ENCODE measurements at places on chromosomes 11 and 22.

- DNase-seq: no peak
Observed at GRCh38 chr22:43181321-43182076, 5.4 kb downstream of the TTLL12 start.

GRCh38 chr22:21446827-21447690, 20.1 kb upstream of the TMEM191C start:
- DNase-seq: no peak

DNA sequence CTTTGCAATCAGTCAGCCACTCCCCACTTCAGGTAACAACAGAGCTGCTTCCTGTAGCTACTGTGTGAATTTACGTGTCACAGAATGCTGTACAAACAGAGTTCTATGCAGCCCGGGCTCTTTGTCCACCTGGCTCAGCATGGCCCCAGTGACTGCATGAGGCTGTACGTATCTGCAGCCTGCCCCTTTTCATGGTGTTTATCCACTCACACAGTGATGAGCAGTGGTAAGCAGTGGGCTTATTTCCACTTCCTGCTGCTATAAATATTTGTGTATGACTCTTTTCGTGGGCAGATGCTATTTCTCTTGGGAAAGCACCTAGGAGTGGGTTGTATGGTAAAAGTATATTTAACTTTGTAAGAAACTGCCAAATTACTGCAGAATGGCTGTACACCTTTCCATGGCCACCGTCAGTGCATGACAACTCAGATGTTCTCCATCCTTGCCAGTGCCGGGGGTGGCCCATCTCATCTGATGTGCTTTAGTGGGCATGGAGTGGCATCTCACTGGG, 43.3 kb downstream of the MYEOV start:
- DNase-seq: no peak

- DNase-seq: peak; percentile 14
Observed at GRCh38 chr22:41445129-41446056, 1.2 kb downstream of the TOB2 start.

DNA sequence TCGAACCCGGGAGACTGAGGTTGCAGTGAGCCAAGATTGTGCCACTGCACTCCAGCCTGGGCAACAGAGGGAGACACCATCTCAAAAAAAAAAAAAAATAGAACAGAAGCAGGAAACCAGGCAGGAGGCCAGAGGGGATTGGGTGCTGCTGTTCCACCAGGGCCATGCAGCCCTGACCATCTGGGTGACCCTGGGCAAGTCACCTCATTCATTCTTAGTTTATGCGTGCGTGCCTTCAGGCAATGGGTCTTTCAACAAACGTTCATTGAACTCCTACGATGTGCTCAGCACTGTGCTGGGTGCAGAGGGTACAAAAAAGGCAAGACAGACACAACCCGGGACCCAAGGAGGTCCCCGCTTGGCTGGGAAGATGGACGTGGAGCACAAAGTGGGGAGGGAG, 18.3 kb downstream of the RPL3 start:
- no peak for DNase-seq

DNA sequence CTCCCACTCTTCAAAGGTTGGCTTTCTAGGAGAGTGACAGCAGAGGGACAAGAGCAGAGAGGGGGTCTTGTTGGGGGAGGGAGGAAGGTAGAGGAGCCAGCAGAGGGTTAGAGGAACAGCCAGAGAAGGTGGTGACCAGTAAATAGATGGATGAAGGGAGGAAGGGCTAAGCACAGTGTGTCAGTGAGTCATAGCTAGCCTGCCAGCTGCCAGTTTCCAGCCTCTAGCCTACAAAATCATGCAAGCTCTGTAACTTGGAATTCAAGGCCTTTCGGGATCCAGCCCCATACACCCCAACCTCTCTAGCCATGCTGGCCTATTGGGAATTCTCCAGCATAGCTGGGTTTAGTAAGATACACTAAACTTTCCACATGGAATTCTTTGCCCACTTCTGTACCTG, 147.4 kb upstream of the TEAD1 start:
- DNase-seq: no peak

DNA sequence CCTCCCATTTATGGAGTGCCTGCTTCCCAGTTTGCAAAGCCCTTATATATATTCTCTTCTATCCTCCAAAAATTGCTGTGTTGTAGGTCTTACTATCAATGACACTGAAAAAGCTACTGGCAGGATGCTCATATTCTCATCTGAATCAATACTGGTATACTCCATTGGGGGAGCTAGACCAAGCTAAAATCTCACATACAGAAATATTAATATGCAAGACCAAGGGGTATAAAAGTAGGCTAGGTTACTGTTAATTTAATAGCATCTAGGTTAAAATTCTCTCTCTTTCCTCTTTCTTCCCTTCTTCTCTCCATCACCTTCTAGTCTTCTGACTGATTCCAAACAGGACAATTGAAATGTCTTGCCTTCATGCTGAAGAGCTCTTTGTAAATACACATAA, 17.1 kb upstream of the BDNF start:
- no peak for DNase-seq

- no peak for DNase-seq
Observed at GRCh38 chr22:23086787-23087186, 16.5 kb downstream of the GNAZ start.

GRCh38 chr22:29883775-29884097, 762 bp downstream of the MTMR3 start:
- DNase-seq: no peak

DNA sequence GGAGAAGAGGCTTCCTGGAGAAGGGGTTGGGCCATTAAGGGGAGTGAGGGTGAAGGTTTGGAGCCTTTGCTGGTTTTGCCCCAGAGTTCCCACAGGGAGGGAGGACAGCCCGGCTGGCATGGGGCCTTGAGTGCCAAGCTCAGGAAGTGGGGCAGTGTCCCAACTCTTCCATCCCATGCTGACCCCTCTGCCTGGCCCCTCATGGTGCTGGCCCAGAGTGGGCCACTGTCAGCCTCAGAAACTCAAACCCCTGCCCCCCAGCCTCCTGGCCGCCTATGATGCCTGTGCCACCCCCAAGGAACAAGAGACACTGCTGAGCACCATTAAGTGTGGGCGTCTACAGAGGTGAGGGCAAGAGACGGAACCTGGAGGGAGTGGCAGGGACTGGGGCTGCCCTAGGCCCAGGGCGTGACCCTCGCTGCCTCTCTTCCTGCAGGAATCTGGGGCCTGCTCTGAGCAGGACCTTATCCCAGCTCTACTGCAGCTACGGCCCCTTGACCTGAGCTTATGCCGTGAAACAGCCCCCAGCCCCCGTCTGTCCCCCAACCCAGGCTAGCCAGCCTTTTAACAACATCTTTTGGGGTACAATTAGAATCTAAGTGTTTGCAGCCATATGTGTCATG, 5.4 kb downstream of the MUS81 start:
- DNase-seq: no peak

DNA sequence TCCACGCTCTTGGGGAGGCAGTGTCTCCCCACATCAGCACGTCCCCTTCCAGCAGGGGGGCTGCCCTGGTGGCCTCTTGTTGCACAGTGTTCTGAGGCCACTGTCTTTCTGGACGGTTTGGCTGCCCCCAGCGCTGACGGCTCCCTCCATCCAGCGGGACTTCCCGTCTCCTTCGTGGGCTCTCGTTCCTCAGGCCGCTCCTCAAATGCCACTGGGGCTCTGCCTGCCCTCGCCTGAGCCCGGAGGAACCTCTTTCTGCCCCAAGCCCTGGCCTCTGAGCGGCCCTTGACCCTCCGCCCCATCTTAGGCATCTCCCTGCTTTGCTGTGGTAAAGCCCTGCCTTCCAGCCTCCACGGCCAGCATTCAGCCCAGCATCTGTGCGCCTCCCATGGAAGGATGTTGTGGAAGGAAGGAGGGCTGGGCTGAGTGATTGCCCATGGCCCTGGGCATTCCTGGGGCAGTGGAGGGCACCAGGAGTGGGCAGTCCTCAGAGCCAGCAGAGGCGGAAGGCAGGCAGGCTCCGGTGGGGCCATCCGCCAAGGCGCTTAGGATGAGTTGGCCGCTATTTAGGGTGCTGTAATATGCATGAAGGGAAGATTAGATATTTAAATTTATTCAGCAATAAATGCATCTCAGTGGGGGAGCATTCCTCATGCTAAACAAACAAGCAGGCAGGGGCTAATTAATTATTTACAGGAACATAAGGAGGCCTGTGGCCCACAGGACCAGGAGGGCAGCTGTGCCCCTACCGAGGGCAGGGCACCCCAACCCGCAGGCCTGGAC, 17.8 kb downstream of the OTUB1 start:
- DNase-seq: no peak

DNA sequence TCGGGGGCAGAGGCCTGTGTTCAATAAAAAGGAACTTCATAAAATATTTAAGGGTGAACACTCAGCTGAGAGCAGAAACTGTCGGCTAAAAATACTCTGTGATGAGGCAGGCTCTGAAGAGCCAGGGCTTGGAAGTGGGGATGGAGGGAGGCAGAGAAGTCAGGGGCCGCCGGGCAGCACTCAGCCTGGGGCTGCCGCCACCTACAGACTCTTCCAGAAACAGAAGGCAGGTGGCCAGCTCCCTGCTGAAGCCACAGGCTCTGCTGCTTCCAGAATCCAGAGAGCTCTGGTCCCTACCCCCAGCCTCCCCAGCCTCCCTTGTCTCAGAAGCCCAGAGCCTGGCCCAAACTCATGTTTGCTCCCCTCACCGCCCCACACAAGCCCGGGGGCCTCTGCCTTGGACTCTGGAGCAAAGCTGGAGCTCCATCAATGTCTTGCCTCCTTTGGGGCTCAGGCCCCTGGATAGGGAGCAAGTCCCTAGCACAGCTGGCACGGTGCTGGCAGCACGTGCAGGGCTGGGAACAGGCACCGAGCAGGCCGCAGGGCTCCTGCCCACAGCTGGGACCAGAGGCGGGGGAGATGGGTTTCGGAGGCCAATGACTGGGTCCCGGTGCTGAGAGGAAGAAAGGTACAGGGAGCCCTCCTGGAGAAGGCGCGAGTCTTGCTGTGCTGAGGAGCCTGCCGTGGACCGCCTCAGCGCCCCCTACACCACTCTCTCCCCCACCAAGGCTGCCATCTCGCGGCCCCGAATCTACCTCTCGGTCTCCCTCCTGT, 8.2 kb downstream of the LRFN4 start:
- DNase-seq: no peak

DNA sequence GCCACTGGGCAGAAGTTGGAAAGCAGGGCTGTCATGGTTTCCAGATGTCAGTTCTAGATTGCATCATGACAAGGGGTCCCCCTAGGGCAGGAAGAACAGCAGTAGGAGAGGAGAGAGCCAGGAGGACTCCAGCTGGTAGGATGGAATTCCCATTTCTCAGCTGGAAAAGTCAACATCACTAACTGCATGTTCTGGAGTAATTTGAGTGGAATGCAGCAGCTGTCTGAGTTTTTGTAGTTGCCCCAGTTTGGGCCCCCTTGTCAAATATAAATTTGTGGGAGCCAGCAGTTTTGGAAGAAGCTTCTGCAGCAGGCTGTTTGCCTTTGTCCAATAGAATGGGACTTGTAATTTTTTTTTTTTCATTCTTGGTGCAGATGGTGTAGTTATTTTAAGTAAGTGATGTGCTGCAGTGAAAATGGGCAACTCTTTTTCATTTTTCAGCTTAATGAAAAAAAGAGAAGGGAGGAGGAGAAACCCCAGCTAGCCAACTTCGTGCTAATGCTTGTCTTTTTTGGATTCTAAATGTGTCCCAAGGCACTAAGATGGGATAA, 86.9 kb downstream of the LDLRAD3 start:
- no peak for DNase-seq

- no peak for DNase-seq
Observed at GRCh38 chr11:76658651-76659650, 11.6 kb downstream of the LRRC32 start.

- peak; percentile 98 for DNase-seq
Observed at GRCh38 chr11:99020352-99021225, at the start of gene CNTN5. Gene CNTN5, plus strand, starts transcription at chr11:99020949.

DNA sequence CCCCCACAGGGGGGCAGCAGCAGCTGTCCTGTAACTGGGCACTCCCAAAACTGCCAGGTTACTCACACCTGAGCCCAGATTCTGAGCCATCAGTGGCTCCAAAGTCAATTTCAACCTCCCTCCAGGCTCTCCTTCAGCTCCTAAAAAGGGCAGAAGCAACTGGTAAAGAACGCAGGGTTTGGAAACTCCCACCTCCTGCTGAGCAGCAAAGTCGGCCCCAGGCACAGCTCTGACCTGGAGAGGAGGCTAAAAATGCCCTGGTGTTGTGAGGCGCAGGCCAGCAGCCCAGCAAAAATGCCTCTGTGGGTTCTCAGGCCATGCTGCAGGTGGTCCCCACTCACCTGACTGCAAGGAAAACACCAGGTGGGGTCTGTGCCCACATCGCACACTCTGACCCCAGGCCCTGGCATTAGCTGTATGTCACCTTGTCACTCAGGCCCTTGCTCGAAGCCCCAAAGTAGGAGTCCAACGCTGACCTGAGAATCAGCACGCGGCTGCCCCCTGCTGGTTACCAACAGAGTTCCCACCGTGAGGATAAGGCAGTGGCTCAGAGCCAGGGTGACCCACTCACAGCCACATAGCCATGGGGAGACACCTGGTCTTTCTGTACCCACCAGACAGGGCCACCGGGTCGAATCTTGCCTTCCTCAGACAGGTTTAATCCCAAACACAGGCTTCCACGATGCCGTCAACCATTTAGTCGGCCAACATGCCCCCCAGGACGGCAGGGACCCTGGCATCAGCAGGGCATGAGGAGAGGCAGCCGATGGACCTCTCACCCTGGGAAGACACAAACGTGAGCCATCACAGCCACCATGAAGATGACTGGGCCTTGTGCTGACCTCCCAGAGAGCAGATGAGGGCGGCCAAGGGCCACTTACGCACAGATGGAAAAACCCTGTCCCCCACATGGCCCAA, 11.1 kb downstream of the POLR3H start:
- peak; percentile 9 for DNase-seq

DNA sequence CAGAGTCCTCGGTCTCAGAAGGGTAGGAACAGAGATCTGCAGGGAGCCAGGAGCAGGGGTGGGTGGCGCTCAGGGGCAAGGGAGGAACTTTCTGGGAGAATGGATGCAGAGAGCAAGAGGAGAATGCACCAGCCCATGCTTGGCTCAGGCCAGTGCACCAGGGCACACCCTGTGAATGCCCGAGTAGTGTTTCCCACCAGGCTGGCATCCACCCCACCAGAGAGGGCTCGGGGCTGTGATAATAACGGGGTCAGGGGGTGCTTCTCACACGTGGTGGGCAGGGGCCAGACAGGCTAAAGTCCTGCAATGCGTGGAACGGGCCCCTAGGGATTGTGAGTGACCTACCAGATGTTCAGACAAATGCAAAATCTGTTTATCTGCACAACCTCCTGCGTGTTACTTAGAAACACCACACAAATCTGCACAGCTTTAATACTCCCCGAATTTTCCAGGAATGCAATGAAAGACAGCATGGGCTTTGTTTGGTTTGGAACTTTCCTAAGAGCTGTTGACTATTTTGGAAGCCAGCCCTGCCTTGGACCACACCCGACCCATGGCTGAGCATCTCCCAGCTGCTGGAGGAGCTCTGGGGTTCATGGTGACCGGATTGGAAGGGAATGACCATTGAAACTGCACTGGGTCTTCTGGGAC, 368.3 kb downstream of the SHANK2 start:
- DNase-seq: no peak

GRCh38 chr11:110856996-110857812, 145.0 kb upstream of the ARHGAP20 start:
- no peak for DNase-seq
